ENCODE measurements at places on chromosomes 1 and 21. TPM values are rescaled to one million over a fixed set of nuclear protein-coding genes. Genes with fewer than 3 reads are reported as not detected.

Gene FCRL5
- 0.19 TPM for total RNA-seq

Gene VWA1
- 0.97 TPM for total RNA-seq

Gene ALG14
- total RNA-seq = 1.2 TPM

Gene AQP10
- total RNA-seq = not detected

Gene SPATC1L
- 17.9 TPM for total RNA-seq

Gene OPN3
- 3.6 TPM for total RNA-seq

Gene LORICRIN
- not detected for total RNA-seq

GRCh38 chr1:164524810-164525209, 34.2 kb upstream of the PBX1 start:
- H3K4me1 ChIP-seq = no peaks in the 10 kb centered on the region
- no peak overlapping the region for H3K27ac ChIP-seq
- DNase-seq = no peak
- no peaks in the 10 kb centered on the region for H3K36me3 ChIP-seq
- H3K27me3 ChIP-seq = no peaks in the 10 kb centered on the region

DNA sequence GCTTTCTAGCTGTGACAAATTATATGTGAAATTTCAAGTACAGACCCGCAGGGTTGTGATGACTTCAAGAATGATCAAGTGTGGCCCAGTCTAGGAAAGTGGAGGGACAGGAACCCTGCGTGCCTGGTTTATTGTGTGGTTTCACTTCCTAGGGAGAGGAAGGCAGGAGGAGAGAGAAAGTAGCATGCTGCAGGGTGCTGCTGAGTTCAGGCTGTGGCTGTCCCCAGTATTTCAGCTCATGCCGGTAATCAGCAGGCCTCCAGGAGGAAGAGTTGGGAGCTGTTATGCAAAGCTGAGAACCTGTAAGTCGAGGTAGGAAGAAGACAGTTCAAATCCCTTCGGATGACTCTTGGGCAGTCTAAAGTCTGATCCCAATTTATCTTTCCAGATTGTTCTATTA, 140.4 kb downstream of the ROR1 start:
- H3K4me1 ChIP-seq = no peaks in the 10 kb centered on the region
- DNase-seq = no peak
- H3K27me3 ChIP-seq = no peaks in the 10 kb centered on the region
- no peak overlapping the region for H3K27ac ChIP-seq

- H3K27ac ChIP-seq = no peak overlapping the region
- H3K4me3 ChIP-seq = no peak overlapping the region
- H3K4me1 ChIP-seq = no peaks in the 10 kb centered on the region
- DNase-seq = no peak
- no peaks in the 10 kb centered on the region for H3K27me3 ChIP-seq
Observed at GRCh38 chr21:34191876-34192275, 118.5 kb downstream of the MRPS6 start.

GRCh38 chr1:167926486-167926997, 9.9 kb upstream of the DCAF6 start:
- H3K27ac ChIP-seq = no peak overlapping the region
- no peaks in the 10 kb centered on the region for H3K36me3 ChIP-seq
- H3K4me3 ChIP-seq = no peak overlapping the region

DNA sequence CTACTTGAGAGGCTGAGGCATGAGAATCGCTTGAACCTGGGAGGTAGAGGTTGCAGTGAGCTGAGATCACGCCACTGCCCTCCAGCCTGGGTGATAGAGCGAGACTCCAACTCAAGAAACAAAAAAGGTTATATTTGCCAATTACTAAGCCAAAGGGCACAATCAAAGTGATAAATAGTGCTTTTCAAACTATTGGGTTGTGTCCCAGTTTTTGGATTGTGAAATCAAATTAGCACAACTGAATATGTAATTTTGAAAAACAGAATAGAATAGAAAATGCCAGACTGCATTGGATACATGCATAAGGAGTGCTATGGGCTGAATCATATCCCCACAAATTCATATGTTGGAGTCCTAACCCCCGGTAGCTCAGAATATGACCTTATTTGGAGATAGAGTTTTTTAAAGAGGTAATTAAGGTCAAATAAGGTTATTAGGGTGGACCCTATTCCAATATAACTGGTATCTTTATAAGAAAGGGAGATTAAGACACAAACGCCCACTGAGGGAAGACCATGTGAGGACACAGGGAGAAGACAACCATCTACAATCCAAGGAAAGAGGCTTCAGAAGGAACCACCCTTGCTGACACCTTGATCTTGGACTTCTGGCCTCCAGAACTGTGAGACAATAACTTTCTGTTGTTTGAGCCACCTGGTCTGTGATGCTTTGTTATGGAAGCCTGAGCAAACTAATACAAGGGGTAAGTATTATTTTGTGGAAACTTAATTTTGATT, 42.9 kb upstream of the HUNK start:
- DNase-seq = no peak
- no peak overlapping the region for H3K4me3 ChIP-seq
- H3K36me3 ChIP-seq = no peaks in the 10 kb centered on the region
- H3K27ac ChIP-seq = no peak overlapping the region

DNA sequence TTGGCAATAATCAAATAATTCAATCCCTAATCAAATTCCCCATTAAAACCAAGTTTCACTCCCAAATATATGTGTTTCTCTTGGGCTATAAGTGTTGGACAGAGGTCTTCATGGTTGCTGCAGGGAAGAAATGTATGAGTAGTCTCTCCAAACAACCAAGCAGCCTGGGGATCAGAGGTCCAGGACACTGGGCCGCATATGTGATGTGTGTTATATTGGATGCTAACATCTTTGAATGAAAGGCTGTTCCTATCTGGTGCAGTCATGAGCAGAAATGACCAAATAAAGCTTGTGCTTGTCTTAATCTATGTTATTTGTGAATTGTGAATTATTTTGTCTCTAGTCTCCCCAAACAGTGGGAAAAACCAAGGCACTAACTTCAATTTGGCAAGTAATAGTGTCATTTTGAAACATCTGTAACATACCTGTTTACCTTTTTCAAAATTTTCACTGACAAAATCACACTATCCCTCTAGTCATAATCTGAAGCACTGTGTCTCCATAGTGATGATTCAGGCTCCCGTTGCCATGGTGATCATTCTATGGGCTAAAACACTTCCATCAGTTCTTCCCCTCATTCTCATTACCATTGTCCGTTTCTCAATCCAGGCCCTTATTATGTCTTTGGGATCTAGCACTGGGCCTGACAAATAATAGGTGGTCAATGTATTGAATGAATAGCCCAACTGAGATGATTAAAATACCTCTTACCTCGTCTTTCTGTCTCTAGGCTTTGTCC, 12.5 kb upstream of the TADA1 start:
- no peak overlapping the region for H3K27ac ChIP-seq
- H3K4me3 ChIP-seq = no peak overlapping the region
- H3K27me3 ChIP-seq = no peaks in the 10 kb centered on the region
- peaks cover 6% of the 10 kb centered on the region for H3K4me1 ChIP-seq
- DNase-seq = no peak

GRCh38 chr1:11541956-11542355, 63.0 kb downstream of the DISP3 start:
- H3K27me3 ChIP-seq = no peaks in the 10 kb centered on the region
- DNase-seq = no peak
- H3K27ac ChIP-seq = no peak overlapping the region
- no peak overlapping the region for H3K4me3 ChIP-seq
- H3K4me1 ChIP-seq = no peaks in the 10 kb centered on the region

DNA sequence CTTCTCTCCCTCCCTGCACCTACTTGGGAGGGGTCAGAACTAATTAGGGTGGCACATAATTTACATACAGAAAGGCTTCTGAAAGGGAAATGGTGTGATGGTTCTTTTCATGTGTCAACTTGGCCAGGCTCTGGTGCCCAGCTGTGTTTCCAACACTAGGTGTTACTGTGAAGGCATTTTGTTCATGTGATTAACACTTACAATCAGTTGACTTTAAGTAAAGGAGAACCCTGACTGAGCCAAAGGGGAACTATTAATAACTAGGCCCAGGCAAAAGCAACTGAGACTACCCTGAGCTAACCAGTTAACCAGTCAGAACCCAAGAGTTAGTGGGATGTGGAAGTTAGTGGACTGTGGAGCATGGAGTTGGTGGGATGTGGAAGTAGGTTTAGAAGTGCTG, 114.9 kb downstream of the SEC16B start:
- no peaks in the 10 kb centered on the region for H3K4me1 ChIP-seq
- DNase-seq = no peak
- no peaks in the 10 kb centered on the region for H3K27me3 ChIP-seq

DNA sequence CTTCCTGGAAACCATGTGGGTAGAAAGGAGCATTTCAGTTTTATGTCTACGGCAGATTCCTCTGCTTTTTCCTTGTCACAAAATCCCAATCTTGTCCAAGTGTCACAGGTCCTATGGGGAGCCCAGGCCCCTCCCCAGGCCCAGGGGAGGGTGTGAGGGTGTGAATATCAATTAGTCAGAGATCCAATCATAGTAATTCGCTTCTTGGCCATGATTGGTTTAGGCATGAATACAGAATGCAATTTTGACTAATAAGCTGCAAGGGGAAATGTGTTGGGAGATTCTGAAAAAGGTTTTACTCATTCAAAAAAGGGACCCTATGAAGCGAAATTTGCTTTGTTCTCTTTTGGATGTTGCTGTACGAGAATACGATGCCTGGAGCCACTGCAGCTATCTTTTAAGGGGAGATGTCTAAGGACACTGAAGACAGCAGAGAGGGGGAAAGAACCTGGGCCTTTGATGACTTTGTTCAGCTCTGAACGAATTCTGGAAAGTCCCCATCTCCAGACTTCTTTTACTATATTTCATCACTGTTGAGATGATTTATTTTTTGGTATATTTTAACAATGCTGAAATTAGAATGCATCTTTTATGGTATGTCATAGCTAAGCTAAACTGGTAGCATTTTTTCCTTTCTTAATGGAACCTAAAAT, 18.2 kb downstream of the TSPAN2 start:
- no peaks in the 10 kb centered on the region for H3K36me3 ChIP-seq
- no peak overlapping the region for H3K27ac ChIP-seq
- H3K4me1 ChIP-seq = no peaks in the 10 kb centered on the region
- no peak for DNase-seq
- no peaks in the 10 kb centered on the region for H3K27me3 ChIP-seq
- H3K4me3 ChIP-seq = no peak overlapping the region

DNA sequence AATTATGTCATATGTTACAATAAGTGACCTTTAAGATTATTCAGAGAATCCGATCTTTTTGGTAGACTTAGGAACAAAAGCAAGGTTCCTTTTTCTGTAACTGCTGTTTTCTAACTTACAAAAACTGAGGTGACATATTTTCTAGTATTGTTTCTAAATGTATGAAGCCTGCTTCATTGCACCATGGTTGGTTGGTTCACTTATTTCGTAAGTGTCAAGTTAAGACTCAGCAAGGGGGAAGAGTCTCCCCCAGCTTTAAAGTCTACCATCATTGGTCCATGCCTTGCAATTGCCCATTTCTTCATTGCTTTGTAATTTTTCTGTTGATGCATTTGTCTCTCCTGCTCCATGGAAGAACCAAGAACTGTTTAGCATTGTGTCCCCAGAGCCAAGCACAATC, 136.9 kb downstream of the DISC1 start:
- no peak overlapping the region for H3K4me3 ChIP-seq
- H3K27ac ChIP-seq = no peak overlapping the region
- no peaks in the 10 kb centered on the region for H3K27me3 ChIP-seq
- H3K36me3 ChIP-seq = no peaks in the 10 kb centered on the region
- H3K4me1 ChIP-seq = no peaks in the 10 kb centered on the region

- H3K36me3 ChIP-seq = no peaks in the 10 kb centered on the region
- H3K4me3 ChIP-seq = no peak overlapping the region
- no peaks in the 10 kb centered on the region for H3K27me3 ChIP-seq
Observed at GRCh38 chr1:180157576-180158057, 2.9 kb downstream of the QSOX1 start.

DNA sequence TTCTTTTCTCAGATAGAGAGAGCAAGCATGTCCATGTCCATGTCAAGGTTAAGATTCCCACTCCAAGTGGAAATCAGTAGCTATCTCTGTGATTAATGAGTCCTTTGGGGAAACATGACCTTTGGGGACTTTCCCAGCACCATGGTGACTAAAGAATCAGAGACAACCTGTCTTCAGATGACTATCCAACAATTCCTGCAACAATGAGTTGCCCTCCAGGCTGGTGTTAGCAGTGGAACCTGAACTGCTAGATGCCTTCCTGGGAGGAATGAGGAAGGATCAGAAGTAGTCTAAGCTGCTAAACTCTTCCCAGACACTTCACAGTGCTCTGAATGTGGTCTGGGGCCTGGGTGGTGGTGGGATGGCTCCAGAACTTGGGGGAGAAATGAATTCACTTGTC, 6.5 kb downstream of the S100A9 start:
- no peaks in the 10 kb centered on the region for H3K4me1 ChIP-seq
- H3K27me3 ChIP-seq = no peaks in the 10 kb centered on the region
- H3K27ac ChIP-seq = no peak overlapping the region
- DNase-seq = no peak

Measured in naive thymus-derived CD4-positive, alpha-beta T cell (primary cell).